Upper lobe of right lung (tissue), 1 donor: ENCODE measurements at places on chromosomes 5 and 9. TPM values are rescaled to one million over a fixed set of nuclear protein-coding genes. Genes with fewer than 3 reads are reported as not detected.

GRCh38 chr9:136079211-136079915 lies 15.7 kb downstream of the NACC2 start:
- peak overlapping the region; percentile 11 for H3K27ac ChIP-seq
- no peaks in the 10 kb centered on the region for H3K36me3 ChIP-seq
- DNase-seq = no peak
- H3K4me3 ChIP-seq = no peak overlapping the region

DNA sequence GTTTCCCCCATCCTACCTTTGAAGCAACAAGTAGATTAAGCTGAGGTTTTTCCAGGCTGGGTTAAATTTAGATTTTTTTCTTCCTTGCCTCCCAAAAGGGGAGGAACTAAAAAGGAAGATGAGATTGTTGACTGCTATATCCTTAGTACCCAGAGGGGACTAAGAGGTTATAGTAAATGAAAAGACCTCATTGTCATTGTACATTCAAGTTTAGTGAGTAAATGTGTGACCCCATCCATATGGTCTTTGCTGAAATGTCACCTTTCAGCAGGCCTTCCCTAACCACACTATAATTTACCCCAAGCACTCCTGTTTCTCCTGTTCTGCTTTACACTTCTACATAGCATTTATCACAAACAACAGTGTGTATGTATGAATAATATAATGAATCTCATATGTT lies 35.8 kb upstream of the CHD1 start:
- H3K36me3 ChIP-seq = no peaks in the 10 kb centered on the region
- H3K4me3 ChIP-seq = no peak overlapping the region
- H3K4me1 ChIP-seq = no peaks in the 10 kb centered on the region
- no peaks in the 10 kb centered on the region for H3K27me3 ChIP-seq
- H3K27ac ChIP-seq = no peak overlapping the region
- DNase-seq = no peak

DNA sequence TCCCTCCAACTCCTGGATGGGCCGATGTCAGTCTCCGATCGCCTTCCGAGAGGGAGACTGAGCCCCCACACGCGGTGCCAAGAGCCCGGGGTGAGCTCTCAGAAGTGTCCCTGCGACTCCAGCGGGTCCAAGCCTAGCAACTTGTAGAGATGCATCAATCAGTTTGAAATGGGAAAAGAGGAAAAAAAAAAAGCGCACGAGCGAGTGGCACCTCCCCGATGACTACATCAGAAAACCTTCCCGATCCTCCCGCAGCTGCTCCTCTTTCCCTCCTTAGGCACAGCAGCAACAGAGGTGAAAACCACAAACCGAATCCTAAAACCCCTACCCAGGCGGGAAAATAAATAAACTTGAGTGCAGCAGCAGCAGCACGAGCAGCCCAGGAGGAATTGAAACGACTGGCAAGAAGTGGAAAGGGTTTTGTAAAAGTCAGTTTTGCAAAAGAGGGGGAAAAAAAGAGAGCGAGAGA lies 1.0 kb upstream of the EFNA5 start:
- peaks cover 40% of the 10 kb centered on the region for H3K27me3 ChIP-seq
- peak overlapping the region; percentile 26 for H3K27ac ChIP-seq
- H3K4me1 ChIP-seq = peaks cover 28% of the 10 kb centered on the region
- no peak for DNase-seq
- no peaks in the 10 kb centered on the region for H3K36me3 ChIP-seq

DNA sequence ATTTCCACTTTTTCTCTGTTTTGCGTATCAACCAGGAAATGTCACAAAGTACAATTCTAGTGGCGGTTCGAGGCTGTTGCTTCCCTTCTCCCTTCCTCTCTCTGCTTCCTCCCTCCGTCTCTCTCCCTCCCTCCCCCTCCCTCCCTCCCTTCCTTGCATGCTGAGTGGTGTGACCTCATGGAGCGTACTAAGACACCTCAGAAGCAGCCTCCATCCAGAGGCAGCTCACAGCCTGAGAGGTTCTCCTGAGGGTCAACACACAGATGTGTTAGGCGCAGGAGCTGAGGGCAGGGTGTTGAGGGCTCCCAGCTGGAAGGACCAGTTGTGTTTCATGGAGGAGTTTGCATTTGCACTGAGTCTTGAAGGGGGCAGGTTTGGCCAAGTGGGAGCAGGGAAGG lies 57.7 kb downstream of the COL5A1 start:
- no peak overlapping the region for H3K27ac ChIP-seq
- H3K4me1 ChIP-seq = peaks cover 1% of the 10 kb centered on the region
- H3K4me3 ChIP-seq = no peak overlapping the region
- H3K36me3 ChIP-seq = peaks cover 9% of the 10 kb centered on the region
- DNase-seq = no peak

DNA sequence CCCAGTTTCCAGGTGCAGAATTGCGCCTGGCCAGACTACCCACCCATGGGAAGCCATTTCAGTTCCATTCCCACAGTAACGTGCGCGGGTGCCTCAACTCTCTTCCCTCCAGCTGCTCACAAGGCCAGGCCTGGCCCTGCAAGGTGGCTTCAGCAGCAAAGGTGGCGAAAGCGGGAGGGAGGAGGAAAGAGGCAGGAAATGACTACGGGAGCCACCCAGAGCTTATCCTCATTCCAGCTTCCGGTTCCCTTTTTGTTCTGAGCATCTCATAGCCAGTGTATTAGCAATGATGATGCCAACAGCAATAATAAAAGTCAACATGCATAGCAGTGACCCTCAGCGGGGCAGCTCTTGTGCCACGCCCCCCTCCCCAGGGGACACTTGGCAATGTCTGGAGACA lies 101.5 kb upstream of the BOD1 start:
- no peaks in the 10 kb centered on the region for H3K36me3 ChIP-seq
- H3K4me1 ChIP-seq = no peaks in the 10 kb centered on the region
- DNase-seq = no peak
- no peaks in the 10 kb centered on the region for H3K27me3 ChIP-seq

DNA sequence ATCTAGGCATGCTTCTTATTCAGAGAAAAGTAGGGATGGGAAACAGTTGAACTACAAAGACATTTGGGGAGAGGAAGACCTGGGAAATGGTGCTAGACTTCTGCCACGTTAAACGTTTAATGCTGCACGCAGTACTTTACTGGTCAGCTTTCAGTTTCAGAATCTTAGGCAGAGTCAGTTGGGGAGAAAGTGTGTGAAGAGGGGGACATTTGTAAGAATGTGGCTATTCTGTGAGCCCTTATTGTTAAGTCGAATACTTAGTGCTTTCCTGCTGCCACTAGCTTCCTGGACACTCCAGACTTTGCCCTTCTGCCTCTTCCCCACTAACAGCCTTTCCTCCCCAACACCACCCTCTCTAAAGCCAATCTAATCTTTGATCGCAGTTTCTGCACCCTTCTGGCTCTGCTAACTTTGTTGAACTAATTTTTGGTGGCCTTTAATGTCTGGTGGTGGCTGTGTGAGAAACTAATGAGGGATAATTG lies 6.1 kb downstream of the CYSTM1 start:
- H3K36me3 ChIP-seq = no peaks in the 10 kb centered on the region
- H3K27ac ChIP-seq = peak overlapping the region; percentile 61
- DNase-seq = no peak
- H3K4me3 ChIP-seq = no peak overlapping the region
- peaks cover 66% of the 10 kb centered on the region for H3K4me1 ChIP-seq

DNA sequence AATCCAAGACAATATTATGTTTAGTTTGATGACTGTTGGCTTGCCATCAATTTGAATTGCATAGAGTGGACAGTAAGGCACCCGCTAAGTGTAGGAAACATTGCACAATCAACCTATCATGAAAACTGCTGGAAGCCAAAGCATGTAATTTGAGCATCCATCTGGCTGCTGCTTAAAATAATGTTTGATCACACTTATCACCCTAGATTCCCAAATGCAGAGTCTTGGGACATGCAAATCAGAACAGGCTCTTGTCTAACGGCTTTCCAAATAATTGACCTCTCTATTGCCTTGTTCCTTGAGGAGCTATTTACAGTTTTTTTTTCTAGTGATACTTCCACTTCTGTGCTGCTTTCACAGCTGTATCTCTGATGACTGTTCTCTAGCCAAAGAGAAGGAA lies 342.1 kb downstream of the PRR16 start:
- H3K4me3 ChIP-seq = no peak overlapping the region
- DNase-seq = no peak
- H3K36me3 ChIP-seq = no peaks in the 10 kb centered on the region
- no peaks in the 10 kb centered on the region for H3K27me3 ChIP-seq
- no peaks in the 10 kb centered on the region for H3K4me1 ChIP-seq

- no peaks in the 10 kb centered on the region for H3K27me3 ChIP-seq
- H3K27ac ChIP-seq = no peak overlapping the region
- no peak for DNase-seq
- no peak overlapping the region for H3K4me3 ChIP-seq
- H3K36me3 ChIP-seq = peaks cover 28% of the 10 kb centered on the region
Observed at GRCh38 chr5:141503681-141504080, 14.8 kb downstream of the PCDHGC5 start.

GRCh38 chr5:17944046-17944445 lies 309.8 kb downstream of the TAF11L14 start:
- H3K4me3 ChIP-seq = no peak overlapping the region
- H3K27me3 ChIP-seq = no peaks in the 10 kb centered on the region
- no peaks in the 10 kb centered on the region for H3K36me3 ChIP-seq
- no peak for DNase-seq
- H3K4me1 ChIP-seq = no peaks in the 10 kb centered on the region
- H3K27ac ChIP-seq = no peak overlapping the region

DNA sequence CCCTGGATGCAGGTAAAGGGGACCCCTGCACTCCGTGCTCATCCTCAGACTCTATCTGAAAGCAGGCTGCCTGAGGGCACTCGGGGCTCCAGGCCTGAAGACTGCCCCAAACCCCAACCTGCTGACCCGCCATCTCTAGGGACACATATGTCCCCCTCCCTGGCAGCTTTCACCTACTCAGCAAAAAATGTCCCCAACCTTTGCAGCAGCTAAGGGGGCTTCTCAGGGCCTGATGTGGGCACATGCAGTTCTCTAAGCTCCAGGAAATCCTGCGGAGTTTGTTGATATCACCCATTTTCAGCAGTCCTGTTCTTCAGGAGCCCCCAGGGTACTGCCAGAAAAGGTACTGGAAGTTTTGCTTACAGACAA lies 2.2 kb upstream of the DPH7 start:
- no peak overlapping the region for H3K4me3 ChIP-seq
- H3K27ac ChIP-seq = no peak overlapping the region
- DNase-seq = no peak
- H3K4me1 ChIP-seq = peaks cover 27% of the 10 kb centered on the region
- no peaks in the 10 kb centered on the region for H3K27me3 ChIP-seq

DNA sequence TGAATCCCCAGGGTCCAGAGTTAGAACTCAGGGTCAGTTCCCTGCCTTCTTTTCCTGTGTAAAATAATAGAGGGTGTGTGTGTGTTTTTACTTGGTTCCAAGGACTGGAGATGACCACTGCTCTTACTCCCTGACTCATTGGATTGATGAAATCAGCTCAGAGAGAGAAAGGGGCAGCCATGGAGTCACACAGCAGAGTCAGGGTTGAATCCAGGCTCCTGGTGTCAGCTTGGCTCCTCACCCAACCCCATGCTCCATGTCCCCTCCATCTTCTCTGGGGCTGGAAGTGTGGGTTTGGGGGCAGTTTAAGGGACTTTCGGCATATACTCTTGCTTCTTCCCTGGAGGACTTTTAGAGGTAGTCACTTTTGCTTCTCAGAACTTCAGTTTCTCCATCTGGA lies 21.6 kb downstream of the DAB2IP start:
- no peak overlapping the region for H3K4me3 ChIP-seq
- H3K27ac ChIP-seq = no peak overlapping the region
- no peaks in the 10 kb centered on the region for H3K36me3 ChIP-seq
- no peaks in the 10 kb centered on the region for H3K4me1 ChIP-seq

DNA sequence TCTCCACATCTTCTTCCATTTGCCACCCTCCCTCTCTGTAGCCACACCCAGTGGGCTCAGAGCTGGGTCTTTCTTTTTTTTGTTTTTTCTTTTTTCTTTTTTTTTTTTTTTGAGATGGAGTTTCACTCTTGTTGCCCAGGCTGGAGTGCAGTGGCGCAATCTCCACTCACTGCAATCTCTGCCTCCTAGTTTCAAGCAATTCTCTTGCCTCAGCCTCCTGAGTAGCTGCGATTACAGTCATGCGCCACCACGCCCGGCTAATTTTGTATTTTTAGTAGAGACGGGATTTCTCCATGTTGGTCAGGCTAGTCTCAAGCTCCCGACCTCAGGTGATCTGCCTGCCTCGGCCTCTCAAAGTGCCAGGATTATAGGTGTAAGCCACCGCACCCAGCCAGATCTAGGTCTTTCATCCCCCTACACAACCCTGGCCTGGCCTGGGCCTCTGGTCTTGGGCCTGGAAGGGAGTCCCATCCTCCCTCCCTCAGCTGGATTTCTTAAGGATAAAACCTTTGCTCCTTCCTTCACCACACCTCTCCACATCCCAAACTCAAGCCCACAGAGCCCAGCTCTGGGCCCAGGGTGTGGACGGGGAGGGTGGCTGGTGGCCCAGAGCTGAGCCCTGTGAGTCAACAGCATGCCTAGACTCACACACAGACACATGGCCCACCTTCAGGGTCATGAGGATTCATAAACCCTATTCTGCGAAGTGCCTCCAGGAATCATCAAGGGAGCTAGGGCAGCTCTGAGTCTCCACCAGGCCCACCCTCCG lies 18.8 kb upstream of the KCNIP1 start:
- H3K27me3 ChIP-seq = no peaks in the 10 kb centered on the region
- no peak overlapping the region for H3K27ac ChIP-seq
- no peaks in the 10 kb centered on the region for H3K4me1 ChIP-seq
- H3K4me3 ChIP-seq = no peak overlapping the region
- no peaks in the 10 kb centered on the region for H3K36me3 ChIP-seq

DNA sequence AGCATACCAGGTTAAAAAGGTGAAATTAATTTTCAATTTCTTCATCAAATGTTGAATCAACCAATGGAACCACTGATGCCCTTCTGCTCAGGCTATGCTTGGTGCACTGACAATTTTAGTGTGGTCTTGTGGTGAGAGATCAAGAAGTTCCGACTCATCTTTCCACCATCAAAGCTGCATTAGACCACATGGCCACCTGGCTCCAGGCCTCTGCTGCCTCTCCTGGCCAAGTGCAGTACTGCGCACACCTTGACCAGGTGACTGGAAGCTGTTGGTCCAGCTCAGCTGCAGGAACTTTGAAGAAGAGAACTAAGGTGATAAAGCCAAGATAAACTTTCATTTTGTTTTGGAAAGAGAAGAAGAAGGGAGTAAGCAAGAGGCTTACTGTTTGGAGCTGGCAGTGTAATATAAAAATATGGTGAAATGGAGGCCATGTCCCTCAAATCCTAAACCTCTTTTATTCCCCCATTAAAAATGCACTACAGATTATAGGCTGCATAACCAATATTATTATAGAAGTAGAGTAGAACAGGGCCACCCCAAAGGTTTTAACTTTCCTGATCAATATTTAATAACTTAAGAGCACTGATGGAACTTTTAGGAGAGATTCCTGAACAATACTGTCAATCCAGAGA lies 315.5 kb upstream of the C9orf72 start:
- no peak overlapping the region for H3K4me3 ChIP-seq
- H3K27ac ChIP-seq = no peak overlapping the region
- no peaks in the 10 kb centered on the region for H3K36me3 ChIP-seq
- DNase-seq = peak; percentile 67
- no peaks in the 10 kb centered on the region for H3K4me1 ChIP-seq

- no peaks in the 10 kb centered on the region for H3K27me3 ChIP-seq
- no peak for DNase-seq
- H3K36me3 ChIP-seq = no peaks in the 10 kb centered on the region
- no peaks in the 10 kb centered on the region for H3K4me1 ChIP-seq
- H3K27ac ChIP-seq = no peak overlapping the region
Observed at GRCh38 chr9:98365781-98366180, 110.3 kb upstream of the TBC1D2 start.

The SLC4A9 gene
- 0.23 TPM for total RNA-seq

The BARHL1 gene
- total RNA-seq = not detected

The F2RL2 gene
- 1.2 TPM for total RNA-seq

The CD72 gene
- total RNA-seq = 3.0 TPM

The LTC4S gene
- 22.6 TPM for total RNA-seq
